Breast epithelium (tissue), 4 donors: ENCODE measurements at places on chromosomes 12 and 14.

DNA sequence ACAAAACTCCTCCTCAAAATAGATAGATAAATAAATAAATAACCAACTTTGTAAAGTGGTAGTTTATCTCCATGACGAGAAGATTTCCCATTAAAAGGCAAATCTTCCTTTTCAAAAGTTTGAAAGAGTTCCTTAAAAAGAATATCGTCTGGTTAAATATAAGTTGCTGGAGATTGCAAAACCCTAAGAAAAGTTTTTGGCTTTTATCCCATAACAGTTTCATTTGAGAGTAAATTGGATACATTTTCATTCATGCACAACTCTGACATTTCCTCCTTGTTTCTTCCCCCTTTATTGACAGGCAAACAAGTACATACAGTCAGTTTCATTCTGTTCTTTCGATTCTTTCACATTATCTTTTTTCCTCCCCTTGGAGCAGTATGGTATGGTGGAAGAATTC, 45.4 kb upstream of the BTG1 start:
- DNase-seq, result no peak

GRCh38 chr12:132617822-132618682, 524 bp upstream of the P2RX2 start:
- DNase-seq, result no peak

- no peak for DNase-seq
Observed at GRCh38 chr12:16006752-16007151, 95.6 kb downstream of the DERA start.

- DNase-seq, result peak; percentile 66
Observed at GRCh38 chr14:74963705-74964271, 8.4 kb upstream of the PGF start.

GRCh38 chr12:38614171-38614570, 291.2 kb downstream of the CPNE8 start:
- no peak for DNase-seq

DNA sequence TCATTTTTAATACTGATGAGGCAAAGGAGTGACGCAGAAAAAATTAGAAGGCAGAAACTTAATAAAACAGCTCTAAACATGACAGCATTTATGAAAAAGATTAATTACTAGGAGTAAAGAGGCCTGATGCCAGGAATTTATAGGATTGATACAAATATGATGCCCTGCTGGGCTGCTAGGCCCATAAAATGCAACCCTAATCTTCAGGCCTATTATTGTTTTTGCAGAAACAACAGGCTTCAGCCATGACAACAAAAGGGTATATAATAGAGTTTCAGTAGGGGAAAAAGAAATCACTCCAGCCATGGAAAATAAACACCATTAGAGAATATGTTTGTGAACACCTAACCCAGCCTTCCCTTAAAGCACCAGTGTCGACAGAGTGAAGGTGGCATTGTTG, 50.6 kb downstream of the OTX2 start:
- no peak for DNase-seq
